ENCODE measurements at places on chromosomes 1 and 21. TPM values are rescaled to one million over a fixed set of nuclear protein-coding genes. Genes with fewer than 3 reads are reported as not detected.

Gene PAPPA2
- total RNA-seq = 3.3 TPM

Gene DNM3
- total RNA-seq = not detected

Gene DPT
- 25.8 TPM for total RNA-seq

Gene PODN
- total RNA-seq = 29.4 TPM

Gene PPM1J
- total RNA-seq = not detected

Gene NPHS2
- total RNA-seq = not detected

Gene FMO3
- 0.55 TPM for total RNA-seq

Gene ZSWIM5
- total RNA-seq = 13.2 TPM

Gene BARHL2
- total RNA-seq = not detected

Gene NTMT2
- not detected for total RNA-seq

Gene SPRR4
- not detected for total RNA-seq

Gene SPRR2D
- total RNA-seq = not detected

Gene SLC9C2
- not detected for total RNA-seq

Gene LYST
- total RNA-seq = 31.6 TPM

Gene EPS8L3
- 228 TPM for total RNA-seq

Gene SPRR1B
- not detected for total RNA-seq

Gene MCOLN3
- not detected for total RNA-seq

Gene CRYAA
- total RNA-seq = not detected

Gene RGSL1
- not detected for total RNA-seq

Gene ALX3
- not detected for total RNA-seq

Gene CELA2B
- not detected for total RNA-seq

Gene BATF3
- 0.14 TPM for total RNA-seq

Gene ZNF692
- total RNA-seq = 41.8 TPM

Gene DNAJC28
- total RNA-seq = 3.7 TPM

Gene CNTN2
- 1.8 TPM for total RNA-seq

Gene SLC26A9
- total RNA-seq = not detected

Gene TNFSF18
- total RNA-seq = not detected
